Stimulated activated CD4-positive, alpha-beta T cell treated with anti-CD3 and anti-CD28 coated beads, Interleukin-2, amount 100 ng/mL, for 24 hours (primary cell): ENCODE measurements at places on chromosomes 6 and 20.

DNA sequence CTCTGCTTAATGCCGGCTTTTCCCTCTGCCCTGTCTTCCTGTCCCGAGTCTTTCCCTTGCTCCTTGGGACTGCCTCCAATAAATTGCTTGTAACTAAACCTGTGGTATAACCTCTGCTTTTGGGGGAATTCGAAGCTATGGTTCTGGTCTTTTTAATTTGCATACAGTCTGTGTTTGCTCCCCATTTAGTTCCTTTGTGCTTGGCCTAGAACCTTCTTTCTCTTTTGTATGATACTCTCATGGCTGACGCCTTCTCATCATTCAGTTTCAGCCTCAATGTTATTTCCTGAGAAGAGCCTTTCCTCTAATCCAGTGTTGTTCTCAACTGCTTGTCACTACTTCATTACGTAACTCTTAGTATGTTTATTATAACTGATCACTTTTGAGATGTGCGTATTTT is 248.0 kb downstream of the PHF3 start:
- DNase-seq = no peak

DNA sequence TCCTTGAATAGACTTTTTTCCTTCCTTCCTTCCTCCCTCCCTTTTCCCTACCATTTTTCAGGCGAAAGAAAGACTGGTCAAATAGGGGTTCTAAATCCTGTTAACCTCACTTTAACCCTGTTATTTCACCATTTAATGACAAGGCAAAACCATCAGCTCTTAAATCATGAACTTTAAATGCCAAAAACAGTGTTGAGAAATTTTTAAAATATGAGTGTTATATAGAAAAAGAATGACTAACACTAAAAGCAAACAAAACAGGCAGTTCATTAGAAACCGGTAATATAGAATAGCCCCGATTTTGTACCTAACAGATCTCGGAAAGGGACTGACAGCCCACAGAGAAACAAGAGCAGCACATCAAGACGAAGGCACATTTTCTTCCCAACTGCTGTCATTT is 57.4 kb upstream of the CEP85L start:
- no peak for DNase-seq

GRCh38 chr6:12369781-12370262 is 79.7 kb downstream of the EDN1 start:
- DNase-seq = no peak

- no peak for DNase-seq
These were observed 71.9 kb upstream of the TOP1 start for GRCh38 chr20:40956542-40957264.

- no peak for DNase-seq
These were observed 82.7 kb upstream of the PRDM1 start for GRCh38 chr6:106003268-106003987.

DNA sequence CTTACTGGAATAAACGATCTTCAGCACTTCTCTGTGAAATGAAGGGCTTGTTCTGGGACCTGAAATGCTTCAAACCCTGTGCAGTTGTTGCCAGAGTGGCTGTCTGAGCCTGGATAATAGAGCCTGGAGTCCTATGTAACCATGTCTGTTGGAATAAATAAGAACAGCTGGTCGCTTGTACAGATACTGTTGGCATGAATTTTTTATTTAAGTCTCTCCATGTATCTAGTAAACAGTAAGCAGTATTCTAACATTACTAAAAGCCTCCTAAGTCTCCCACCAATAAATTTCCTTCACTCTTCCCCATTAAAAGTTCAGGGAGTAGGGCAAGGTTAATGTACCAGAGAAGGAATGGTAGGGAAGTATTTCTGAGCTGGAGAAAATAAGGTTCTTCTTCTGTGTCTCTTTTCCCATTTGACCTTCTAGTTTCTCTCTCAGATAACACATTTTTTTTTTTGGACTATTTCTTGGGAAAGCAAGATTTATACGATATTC is 227.5 kb downstream of the PRL start:
- DNase-seq = no peak

DNA sequence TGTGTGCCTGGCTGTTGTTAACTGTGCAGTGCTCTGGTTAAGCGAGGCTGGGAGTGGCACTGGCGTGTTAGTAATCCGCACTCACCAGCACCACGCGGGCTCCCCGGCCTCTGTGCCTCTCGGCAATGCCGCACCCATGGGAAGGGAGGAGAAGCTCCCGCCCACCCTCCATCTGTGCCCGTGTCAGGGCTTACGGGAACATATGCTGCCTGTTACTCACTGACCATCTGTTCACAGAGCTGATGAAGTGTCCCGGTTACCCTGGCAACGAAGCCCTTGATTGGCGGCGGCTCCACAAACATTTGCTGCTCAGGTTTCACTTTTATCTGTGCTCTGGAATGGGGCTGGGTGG is 114.7 kb downstream of the PSMB1 start:
- DNase-seq = peak; percentile 32
